ENCODE measurements at places on chromosomes 5 and 9.
A peak's percentile ranks its signal among the peaks of the same experiment; 100 is the strongest.

- peak; percentile 37 for DNase-seq
These were observed 1111.8 kb downstream of the TAF11L14 start for GRCh38 chr5:18745988-18746615.

GRCh38 chr9:98522487-98522886 lies 186.2 kb downstream of the GABBR2 start:
- DNase-seq, result no peak

GRCh38 chr9:115042781-115043509 lies 75.0 kb downstream of the TNC start:
- DNase-seq, result peak; percentile 30

- no peak for DNase-seq
These were observed 11.7 kb downstream of the MED7 start for GRCh38 chr5:157130925-157131324.

DNA sequence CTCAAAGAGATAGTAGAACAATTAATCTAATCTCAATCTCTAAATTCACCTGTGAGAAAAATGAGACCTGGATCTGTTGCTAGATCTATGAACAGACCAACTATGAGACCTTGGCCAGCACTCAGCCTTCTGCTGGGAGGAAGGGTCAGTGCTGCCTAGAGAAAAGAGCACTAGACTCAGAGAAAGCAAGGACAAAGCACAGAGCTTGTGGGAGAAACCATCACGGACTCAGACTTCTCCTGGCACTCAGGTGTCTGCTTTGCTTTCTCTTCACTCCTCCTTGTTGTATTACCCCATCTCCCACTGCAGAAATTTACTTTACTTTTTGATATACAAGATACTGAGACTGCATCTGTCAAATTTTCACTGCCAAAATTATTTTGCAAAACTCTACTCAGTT lies 890.0 kb upstream of the NUDT12 start:
- no peak for DNase-seq

- DNase-seq, result no peak
These were observed 87.1 kb downstream of the EHMT1 start for GRCh38 chr9:137705906-137706305.

Data from GDM1 (cell line).